ENCODE measurements at places on chromosomes 6 and 20.

GRCh38 chr20:43040427-43040826, 149.3 kb downstream of the PTPRT start:
- no peak for DNase-seq

- no peak for DNase-seq
Measured at GRCh38 chr6:145331066-145331465, 404.3 kb downstream of the EPM2A start.

DNA sequence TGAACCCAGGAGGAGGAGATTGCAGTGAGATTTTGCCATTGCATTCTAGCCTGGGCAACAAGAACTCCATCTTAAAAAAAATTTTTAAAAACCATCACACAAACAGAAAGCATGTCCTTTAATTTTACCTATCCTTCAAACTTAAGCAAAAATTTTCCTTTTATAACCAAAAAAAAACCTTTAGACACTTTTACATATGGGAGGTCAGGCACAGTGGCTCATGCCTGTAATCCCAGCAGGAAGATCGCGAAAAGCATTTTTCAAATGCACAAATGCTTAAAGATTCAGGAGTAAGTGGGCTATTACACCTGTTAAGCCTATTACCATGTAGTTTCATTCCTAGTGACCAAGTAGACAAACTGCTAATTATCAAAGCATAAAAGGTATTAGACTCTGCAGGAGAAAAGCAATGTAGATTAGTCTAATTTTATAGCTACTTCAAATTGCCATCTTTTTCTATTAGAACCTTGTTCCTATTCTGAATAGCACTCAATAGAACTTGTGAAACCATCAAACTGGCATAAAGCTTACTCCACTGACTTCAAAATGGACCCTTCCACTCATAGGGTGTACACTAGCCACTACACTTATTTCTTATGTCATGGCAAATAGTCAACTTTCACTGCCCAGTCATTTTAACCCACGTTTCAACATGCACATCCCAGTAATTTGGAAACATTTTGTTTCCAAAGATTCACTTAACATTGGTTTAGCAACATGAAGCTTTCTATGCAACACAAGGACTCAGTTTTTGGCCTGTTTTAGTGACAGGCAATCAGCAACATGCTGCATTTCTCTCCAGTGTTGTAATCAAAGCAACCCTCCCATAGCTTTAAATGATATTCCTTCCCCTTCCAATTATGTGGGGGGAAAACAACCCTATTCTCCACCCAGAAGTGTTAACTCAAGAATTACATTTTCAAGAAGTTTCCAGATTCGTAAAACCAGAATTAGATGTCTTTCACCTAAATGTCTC, 4.0 kb downstream of the EEF1A1 start:
- DNase-seq = no peak

- no peak for DNase-seq
Measured at GRCh38 chr6:12265791-12266190, 24.4 kb upstream of the EDN1 start.

DNA sequence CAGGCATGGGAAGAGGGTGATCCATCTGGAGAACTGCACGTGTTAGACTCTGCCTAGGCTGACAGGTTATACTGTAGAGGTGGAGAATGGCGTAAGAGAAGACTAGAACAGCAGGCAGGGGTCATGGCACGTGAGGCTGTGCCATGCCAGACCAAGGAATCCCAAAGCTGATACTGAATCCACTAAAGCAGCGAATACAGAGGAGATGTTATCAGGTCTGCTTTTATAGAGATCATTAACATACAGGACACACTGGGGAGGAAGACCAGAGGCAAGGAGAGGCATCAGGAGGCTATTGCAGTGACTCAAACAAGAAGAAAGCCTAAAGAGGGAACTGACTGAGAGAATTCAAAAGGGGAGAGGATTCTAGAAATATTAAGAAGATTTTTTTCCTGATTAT, 12.9 kb downstream of the PHACTR1 start:
- DNase-seq = no peak

DNA sequence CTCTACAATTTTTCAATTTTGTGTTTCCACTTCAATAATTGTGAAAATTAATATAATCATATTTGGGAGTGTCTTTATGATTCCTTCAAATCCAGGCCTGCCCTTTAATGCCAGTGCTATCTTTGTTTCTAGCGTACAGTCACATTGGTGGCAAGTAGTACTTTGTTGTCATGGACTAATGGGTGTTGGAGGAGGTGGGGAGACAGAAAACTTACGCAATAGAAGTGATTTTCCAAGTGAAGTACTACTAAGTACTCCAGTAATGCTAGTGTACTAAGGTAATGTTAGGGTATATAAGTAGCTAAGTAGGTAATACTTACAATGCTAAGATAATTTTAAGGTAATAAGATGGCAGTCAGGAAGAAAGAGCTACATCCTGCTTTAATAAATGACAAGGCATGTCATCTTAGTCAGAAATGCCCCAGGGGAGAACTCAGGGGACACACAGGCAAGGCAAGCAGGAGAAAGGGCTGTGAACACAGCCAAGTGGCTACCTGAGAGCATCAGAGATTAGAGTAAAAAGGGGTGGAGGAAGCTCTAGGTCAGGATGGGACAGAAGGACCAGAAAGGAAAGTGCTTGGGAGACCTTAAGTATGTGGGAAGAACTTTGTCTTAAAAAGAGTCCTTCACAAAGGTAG, 217.2 kb upstream of the PRDM1 start:
- DNase-seq = no peak

DNA sequence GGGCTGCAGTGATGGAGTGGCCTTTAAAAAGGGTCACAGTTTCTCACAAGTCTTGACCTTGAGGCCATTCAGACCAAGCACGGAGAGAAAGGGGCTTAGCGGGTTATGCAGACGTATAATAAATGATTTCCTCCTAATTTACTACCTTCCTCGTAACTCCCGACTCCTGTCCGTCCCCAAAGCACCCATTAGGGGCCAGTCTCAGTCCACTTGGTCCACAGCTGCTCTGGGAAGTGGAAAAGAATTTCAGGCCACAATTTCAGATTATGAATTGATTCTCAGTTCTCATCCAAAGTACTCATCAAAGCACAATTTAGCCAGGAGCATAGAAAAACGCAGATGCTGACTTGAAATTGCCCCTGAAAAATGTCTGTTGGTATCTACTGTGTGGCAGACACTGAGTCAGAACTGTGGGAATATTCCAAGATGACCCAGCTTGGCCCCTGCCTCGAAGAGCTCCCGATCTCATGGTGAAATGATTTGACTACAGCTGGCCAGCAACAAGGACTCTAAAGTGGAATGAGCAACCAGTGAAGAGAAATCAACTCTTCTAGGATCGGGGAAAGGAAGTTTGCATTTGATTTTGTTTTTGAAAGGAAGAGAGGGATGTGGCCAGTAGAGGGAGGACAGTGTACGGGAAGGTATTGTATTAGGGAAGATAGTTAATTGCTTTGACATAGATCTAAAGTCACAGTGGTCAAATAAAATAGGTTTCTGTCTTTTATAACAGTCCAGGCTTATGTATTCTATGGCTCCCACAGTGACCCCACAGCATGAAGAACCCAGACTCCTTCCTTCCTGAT, 15.2 kb upstream of the STK35 start:
- no peak for DNase-seq

DNA sequence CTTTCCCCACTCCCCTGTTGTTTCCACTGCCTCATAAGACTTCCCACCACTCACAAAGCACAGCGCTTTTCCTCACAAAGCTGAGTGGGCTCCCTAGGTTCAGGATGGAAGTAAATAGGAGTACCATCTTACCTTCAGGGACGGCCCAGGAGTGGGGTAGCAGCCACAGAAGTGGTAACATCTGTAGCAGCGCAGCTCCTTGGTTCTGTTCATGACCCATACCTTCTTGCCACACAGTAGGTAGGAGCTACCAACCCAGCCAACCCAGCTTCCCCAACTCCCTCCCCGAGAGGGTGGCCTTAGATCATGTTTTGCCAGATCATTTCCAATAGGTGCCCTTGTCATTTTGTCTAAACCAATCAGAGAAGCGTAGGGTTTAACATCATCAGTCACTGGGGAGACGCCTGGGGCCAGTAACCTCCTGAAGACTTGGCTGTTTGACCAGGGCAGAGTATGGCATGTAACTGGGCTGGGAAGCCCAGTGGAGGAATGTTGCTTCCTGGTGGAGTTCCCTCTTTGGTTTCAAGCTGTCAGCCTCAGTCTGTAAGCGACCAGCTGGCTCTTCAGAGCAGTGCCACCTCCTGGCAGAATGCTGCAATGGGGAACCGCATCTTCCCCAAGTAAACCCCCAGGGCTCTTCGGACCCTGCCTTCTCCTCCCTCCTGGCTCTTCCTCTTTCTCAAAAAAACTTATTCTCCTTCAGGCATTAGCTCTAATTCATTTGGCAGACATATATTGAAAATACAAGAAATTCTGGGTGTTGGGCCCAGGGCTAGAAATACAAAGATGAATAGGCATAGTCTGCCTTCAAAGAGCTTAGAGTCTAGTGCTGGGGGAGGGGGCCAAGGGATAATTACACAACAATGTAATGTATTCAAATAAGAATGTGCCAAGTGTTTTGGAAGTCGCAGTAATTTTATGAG, at the start of gene HLA-DMA:
TSS of gene HLA-DMA (minus strand) at position 281 of the 923 bp plus-strand sequence. CDS start at position 220, 61 bp downstream.
- peak; percentile 71 for DNase-seq

GRCh38 chr6:154751011-154751800, 18.0 kb downstream of the SCAF8 start:
- no peak for DNase-seq

- DNase-seq = no peak
Measured at GRCh38 chr6:56699066-56699654, 56.5 kb upstream of the DST start.

DNA sequence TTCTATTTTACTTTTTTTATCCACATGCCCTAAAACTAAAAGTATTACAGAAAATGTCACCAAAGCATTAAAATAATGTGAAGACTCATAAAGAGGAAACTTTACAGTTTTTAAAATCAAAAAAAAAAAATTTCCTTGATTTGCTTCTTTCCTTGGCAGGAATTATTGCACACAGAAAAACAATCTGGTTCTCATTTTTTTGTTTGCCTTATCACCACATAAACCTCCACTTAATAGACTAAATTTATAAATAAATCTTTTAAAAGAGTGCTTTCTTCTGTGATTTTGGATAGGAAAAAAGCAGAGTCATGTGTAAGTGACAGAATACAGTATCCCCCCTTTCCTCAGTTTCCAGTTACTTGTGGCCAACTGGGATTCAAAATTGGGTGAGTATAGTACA, 695.1 kb upstream of the CITED2 start:
- no peak for DNase-seq

DNA sequence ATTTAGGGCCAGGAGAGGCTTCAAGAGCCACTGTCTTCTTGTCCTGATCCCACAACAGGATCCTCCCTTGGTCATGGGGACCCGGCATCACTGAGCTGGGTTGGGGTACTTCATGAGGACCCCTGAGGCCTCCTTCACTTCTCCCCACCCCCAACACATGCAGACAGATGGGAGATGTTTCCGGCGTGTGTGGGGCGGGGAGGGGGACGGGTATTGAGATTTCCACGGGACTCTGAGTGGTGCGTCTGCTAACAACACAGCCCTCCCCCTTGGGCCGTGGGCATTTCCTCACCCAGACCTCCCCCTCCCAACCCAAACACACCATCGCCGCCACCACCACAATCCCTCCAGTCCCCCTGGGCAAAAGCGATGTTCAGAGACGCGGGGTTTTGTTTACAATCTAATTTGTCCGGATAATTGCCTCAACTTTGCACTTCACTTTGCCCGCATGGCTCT, 906 bp upstream of the FOXP4 start:
- DNase-seq = no peak

GRCh38 chr20:1940581-1940980, 45.4 kb downstream of the SIRPA start:
- no peak for DNase-seq

GRCh38 chr6:158312672-158313397, 570 bp downstream of the TULP4 start:
- peak; percentile 16 for DNase-seq

DNA sequence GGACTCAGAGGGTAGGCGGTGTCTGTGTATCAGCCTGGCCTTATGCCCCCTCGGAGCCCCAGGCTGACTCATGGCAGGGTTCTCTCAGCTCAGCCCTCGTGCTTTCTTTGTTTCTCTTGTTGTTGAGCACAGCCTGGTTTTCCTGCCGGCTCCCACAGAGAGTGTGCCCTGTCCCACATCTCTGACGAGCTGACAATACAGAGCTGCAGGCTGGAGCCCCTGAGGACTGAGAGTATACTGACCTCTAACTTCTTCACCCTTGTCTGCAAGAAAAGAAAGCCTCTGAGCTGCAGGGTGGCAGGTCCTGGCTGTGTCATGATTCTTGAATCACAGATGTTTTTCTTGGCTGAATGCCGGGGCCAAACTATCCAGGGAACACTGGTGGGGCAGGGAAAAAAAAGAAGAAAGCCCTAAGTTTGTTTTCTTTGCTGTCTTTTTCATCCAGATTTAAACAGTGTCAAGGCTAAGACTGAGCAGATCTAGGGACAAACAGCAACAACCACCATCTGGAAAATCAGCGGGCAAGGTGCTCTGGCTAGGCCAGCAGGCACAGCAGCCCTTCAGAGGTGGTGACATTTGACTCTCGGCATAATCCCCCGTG, 63.3 kb upstream of the ZNF133 start:
- peak; percentile 55 for DNase-seq

DNA sequence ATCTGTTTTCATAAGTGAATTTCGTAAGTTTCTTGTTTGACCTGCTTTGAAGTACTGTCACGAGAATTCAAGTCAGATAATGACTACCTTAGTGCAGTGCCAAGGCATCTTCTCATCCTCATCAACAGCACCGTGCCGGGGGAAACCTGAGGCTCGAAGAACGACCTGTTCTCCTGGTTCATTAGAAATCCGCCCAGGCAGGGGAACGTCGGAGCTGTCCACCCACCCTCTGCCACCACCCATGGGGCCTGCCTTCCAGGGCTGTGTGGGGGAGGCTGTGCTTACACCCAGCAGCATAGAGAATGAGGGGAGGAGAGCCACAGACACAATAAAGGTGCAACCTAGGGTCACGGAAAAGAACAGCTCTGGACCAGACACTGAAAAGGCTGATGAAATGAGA, 101.6 kb downstream of the RAMACL start:
- DNase-seq = no peak

- DNase-seq = no peak
Measured at GRCh38 chr6:140156131-140156530, 781.7 kb upstream of the CITED2 start.

- peak; percentile 54 for DNase-seq
Measured at GRCh38 chr20:45779011-45779915, 12.4 kb downstream of the WFDC3 start.

GRCh38 chr6:110491299-110491643, 14.9 kb upstream of the SLC22A16 start:
- no peak for DNase-seq

GRCh38 chr6:105482227-105482844, 79.5 kb upstream of the PREP start:
- DNase-seq = no peak
